ENCODE measurements at places on chromosomes 6 and 20.

- no peak for DNase-seq
Measured at GRCh38 chr20:32628960-32629530, 43.9 kb upstream of the NOL4L start.

DNA sequence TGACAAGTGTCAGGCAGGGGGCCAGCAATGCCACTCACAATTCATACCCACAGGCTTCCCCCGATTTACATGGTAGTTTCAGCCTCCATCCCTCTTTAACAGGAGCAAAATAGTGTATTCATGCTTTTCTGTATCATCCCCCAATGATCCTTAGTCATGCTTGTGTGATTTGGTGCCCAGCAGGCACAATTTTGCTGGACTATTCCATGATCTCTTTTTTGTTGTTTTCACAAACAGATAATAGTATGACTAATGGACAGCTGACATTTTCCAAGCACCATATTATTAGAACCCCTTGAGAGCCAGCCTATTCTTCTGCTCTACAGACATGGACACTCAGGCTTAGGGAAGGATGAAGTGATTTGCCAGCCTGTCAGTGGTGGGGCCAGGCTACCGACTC is 128.2 kb upstream of the RIPOR2 start:
- DNase-seq, result no peak

GRCh38 chr6:72386324-72386723 is 235.5 kb upstream of the KCNQ5 start:
- DNase-seq, result no peak

GRCh38 chr6:43712579-43712978 is 25.0 kb upstream of the MRPS18A start:
- DNase-seq, result no peak

DNA sequence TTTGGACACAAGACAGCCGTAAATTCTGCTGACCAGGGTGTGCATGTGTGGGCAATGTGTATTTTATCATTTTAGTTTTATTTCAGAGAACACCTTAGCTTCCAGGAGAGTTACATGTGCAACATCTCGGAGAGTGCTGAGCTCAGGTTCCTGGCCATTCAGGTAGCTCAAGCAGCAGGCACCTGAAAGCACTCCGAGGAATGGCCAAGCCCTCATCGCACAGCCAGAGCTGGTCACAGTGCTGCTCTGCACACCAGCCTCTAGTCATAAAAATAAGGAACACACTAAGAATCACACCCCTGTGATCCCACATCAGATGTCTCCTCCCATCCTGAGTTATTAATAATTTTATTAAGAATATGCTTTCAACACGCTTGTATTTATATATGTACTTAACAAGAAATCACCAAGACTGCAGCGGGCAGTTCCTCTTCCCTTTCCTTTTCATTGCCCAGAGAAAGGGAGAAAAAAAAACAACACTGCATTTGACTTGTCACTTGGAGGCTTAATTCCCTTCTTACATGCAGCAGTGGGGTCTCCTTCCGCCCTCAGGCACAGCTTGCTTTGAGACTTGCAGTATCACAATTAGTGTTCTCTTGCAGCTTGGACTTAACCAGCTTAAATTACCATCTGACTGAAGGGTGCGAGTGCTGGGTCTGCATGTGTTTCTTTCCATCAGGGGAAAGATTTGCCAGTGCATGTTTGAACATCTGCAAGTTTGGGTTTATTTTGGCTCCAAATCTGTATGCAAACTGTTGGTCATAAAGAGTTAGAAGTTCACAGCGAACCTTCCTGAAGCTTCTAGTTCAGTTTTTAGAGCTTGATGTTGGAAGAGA is 36.0 kb upstream of the IRF4 start:
- DNase-seq, result no peak

Data from skeletal muscle cell (primary cell).